IPS-NIHi11 (cell line): ENCODE measurements at places on chromosomes 2 and 18.

- no peak for DNase-seq
These were observed 200.0 kb downstream of the PIK3C3 start for GRCh38 chr18:42155024-42155423.

- no peak for DNase-seq
These were observed 2.0 kb downstream of the HPCAL1 start for GRCh38 chr2:10304458-10305253.

DNA sequence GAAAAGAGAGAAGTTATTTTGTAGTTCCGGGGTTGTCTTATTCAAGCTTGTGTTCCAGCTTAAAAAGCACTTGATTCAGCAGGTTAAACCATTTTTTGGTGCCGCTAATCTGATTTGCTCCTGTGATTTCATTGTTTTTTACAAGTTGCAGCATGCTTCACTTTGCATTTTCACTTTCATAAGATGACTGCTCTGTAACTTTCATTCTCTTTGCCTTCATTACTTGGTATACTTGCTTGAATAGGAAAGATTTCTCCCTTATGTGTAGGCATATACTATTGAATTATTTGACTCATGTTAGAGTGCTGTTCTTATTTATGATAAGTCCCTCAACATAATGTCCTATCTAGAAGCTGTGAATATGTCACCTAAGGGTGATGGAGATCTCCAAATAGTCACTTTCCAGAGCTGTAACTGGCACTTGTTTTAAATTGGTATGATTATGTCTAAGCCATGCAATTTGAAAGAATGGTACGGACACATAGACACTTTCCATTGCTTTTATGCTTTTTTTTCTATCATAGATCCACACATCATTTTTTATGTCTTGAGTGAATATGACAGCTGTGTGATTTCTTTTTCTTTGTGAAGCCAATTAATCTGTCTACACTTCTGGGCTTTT lies 254.5 kb downstream of the DSEL start:
- DNase-seq: no peak

DNA sequence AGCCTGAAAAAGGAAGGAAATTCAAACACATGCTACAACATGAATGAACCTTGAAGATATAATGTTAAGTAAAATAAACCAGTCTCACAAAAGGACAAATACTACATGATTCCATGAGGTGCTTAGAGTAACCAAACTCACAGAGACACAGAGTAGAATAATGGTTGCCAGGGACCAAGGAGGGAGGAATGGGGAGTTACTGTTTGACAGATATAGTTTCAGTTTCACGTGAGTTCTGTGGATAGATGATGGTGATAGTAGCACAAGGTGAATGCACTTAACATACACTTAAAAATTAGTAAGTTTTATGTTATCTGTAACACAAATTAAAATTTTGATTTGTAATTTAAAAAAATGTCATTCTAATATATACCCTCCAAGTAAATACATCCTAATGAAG lies 106.9 kb upstream of the ACVR1C start:
- no peak for DNase-seq

DNA sequence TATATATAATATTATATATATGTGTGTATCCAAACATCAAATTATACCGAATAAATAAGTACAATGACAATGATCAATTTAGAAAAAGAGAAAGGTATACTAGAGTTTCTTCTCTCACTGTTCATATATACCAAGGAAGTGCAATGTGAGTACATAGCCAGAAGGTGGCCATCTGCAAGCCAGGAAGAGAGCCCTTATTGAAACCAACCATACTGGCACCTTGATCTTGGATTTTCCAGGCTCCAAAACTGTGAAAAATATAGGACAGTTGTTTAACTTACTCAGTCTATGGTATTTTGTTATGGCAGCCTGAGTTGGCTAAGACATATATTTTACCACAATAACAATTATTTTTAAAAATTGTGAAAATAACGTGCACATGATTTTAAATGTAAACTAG lies 1490.2 kb upstream of the SLC39A10 start:
- DNase-seq: peak; percentile 7

DNA sequence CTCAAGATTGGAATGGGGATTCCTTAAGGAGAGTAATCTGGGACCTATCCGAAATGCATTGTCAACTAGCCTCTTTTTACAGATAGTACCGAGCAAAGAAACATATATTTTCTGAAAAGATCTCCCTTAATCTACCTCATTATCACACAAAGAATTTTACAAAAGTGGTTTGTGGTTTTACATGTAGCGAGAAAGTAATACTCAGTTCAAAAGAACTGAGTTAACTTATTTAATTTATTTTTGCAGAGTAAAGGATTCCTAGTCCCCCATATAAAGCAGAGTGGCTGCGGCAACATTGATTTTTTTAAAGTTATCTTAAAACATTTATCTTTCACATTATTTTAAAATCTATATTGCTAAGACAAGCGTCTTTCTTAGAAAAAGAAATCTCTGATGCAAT lies 15.9 kb upstream of the SOS1 start:
- no peak for DNase-seq

DNA sequence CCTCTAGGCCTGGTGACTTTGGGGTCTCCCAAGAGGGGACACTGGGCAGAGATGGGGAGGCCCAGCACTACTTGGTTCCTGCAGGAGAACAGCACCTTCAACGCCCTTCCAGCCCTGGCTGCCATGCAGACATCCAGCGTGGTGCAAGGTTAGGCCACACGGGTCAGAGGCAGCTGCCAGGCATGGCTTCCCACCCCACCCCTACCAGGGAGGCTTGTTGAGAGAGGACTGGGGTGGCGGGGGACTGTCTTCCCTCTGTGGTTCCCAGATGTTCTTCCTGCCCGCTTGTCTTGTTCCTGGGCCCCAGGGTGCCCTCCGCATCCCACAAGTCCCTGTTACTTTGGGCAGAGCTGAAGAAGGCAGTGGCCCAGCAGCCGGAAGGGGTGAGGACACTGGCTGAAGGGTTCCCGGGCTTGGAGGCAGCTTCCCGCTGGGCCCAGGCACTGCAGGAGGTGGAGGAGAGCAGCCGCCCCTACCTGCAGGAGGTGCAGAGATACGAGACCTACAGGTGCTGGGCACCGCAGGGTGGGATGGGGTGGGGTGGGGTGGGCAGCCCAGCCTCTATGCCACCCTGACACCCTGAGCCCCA lies 4.5 kb downstream of the PROM2 start:
- DNase-seq: no peak

- no peak for DNase-seq
These were observed 80.0 kb upstream of the TMEM200C start for GRCh38 chr18:5975111-5976002.

DNA sequence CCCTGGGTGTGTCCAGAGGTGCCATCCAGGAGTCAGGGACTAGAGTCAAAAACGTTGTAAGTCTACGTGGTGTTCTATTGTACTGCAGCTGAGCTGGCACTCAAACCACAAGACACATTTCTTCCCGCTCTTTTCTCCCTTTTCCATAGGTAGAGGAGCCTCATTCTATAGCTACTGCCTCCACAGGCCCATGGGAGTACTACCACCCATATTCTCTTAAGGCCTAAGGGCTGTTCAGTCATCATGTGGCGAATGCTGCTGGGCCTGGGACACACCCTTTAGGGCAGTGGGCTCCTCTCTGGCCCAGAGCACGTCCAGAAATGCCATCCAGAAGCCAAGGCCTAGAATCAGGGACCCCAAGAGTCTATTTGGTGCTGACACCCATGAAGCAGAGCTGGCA lies 1271.7 kb downstream of the CNTNAP5 start:
- no peak for DNase-seq

DNA sequence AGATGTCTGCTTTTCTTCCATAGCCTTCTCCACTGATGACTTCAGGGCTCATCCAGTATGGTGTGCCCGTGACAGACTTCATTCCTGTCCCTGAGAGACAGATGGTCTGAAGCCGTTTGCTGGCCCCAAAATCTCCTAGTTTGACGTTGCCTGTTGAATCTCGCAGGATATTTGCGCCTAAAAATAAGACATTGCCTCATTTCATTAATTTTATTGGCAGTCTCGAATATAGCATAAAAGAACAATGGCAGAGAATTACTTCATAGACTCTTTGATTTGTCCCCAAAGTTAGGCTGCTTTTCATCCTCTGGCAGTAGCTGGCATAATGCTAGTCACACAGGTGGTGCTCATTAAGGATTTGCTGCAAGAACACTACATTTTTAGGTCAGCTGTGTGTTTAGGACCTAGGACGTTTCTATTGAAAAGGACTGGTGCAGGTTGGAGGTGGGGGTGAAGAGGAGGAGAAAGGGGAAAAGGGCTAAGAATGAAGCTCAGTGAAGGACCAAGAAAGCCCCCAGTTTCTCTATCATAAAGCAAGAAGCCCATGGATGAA lies 14.7 kb upstream of the ERCC3 start:
- DNase-seq: no peak

DNA sequence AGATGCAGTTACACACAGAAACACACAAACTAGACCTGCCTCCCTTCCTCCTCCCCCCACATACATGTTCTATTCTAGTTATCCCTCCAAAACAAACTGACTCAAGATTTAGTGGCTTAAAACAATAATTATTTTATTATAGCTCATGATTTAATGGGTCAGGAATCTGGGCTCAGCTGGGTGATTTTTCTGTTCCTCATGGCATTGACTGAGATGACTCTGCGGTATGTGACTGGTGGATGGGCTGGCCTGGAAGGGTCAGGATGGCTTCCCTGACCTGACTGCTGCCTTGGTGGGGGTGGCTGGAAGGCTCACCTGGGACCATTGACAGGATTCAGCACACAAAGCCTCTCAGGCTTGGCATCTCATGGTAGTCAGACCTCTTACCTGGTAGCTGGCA lies 33.7 kb upstream of the NTSR2 start:
- no peak for DNase-seq

GRCh38 chr18:36559149-36559857 lies 261.8 kb downstream of the FHOD3 start:
- no peak for DNase-seq

DNA sequence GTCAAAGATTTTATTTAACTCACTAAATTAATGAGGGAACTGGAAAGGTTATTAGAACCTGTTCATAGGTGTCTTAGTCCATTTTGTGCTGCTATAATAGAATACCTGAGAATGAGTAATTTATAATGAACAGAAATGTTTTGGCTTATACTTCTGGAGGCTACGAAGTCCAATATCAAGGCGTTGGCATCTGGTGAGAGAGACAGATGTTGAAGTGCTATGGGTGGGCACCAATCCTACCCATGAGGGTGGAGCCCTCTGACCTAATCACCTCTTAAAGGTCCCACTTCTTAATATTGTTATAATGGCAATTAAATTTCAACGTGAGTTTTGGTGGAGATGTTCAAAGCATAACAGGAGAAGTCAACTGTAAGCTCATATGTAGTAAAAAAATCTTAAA lies 5.1 kb downstream of the RPIA start:
- no peak for DNase-seq

DNA sequence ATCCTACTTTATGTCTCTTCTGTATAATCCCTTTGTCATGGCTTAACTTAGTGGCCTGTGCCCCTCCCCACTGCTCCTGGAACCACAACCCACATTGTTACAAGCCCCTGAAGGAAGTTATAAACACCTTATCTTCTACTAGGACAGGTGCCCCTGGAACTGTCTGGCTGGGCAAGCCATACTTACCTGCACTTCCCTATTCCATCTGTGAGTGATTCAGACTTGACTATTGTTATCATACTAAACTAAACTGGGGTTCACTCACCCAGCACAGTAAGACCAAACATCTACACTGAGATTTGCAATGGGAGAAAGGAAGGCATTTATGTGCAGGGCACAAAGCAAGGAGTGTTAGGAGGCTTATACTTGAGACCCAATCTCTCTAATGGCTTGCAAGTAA lies 3.7 kb upstream of the UGT1A6 start:
- DNase-seq: no peak

- DNase-seq: no peak
These were observed 113.3 kb upstream of the SEC11C start for GRCh38 chr18:59026364-59026763.

GRCh38 chr2:63059793-63060471 lies 9.3 kb downstream of the OTX1 start:
- peak; percentile 26 for DNase-seq

GRCh38 chr2:168658706-168659105 lies 143.7 kb upstream of the NOSTRIN start:
- DNase-seq: no peak

- DNase-seq: no peak
These were observed 1.9 kb downstream of the PASK start for GRCh38 chr2:241147336-241147735.

- DNase-seq: no peak
These were observed 13.9 kb downstream of the CLASP1 start for GRCh38 chr2:121635371-121635770.

GRCh38 chr2:55087936-55088335 lies 37.7 kb upstream of the RTN4 start:
- DNase-seq: no peak

DNA sequence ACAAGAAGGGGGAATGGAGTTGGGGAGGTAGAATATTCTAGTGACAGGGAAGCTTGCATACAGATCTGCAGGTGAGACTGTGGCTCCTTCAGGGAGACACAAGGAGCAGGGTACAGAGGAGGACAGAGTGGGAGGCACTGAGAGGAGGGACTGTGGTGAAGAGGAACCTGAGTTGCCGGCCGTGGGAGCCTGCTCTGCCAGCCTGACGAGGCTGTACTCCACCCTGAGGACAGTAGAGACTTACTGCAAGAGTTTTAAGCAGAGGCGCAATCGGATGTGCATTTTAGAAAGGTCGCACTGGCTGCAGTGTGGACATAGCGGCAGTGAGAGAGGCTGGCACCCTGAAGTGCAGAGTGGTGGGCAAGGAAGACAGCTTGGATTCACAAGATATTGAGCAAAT lies 185.8 kb downstream of the GFPT1 start:
- no peak for DNase-seq

DNA sequence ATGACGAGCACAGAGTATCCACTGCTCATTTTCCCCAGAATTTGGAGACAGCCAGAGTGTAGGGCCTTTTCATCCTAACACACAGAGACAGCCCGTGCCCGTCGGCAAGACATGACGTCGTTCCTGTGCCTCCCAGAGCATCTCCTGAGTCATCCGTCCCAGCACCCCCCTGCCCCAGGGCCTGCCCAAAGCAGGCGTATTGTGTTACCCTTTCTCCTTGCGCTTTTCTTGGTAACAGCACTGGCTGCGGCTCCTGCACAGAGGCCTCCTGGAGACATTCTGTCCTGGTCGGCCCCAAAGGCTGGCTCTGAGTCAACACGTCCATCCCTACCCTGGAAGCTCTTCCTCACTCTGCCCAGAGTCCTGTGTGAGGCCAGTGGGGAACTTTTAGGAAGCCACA lies 217.1 kb downstream of the KLHL29 start:
- no peak for DNase-seq
